Effector memory CD4-positive, alpha-beta T cell (primary cell): ENCODE measurements at places on chromosomes 1 and 21.

GRCh38 chr1:85628791-85629531, 48.4 kb downstream of the CCN1 start:
- no peaks in the 10 kb centered on the region for H3K4me1 ChIP-seq
- no peaks in the 10 kb centered on the region for H3K27me3 ChIP-seq
- H3K4me3 ChIP-seq, result no peak overlapping the region
- no peaks in the 10 kb centered on the region for H3K36me3 ChIP-seq
- no peak for DNase-seq

DNA sequence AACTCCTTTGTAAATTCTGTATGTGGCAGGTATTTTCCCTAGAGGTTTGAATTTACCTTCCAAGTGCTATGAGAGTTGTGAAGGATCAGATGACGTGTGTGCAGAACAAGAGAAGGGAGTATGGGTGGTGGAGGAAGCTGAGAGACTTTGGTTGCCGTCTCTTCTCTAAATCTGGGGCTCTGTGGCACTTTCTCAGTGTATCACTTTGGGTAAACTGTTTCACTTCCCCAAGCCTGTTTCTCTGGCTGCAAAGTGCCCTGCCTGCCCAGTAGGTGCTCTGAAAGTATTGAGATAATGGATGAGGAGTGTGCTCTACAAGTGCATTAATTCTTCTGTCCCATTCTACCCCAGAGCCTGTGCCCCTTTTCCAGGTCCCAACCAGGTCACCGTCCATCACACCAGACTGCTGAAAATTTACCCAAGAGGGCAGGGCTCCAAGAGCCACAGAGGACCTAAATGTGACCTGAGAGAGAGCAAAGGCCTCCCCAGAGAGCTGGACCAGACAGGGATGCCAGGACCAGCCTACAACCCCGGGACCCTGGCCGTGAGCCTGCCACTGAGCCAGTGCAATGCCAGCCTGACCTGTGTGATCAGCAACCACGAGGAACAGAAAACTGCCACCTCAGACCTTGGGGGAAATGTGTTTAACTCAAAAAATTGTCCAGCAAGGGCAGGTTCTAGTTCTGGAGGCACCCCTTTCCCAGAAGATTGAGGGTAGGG, 131.6 kb upstream of the ETV3 start:
- H3K27ac ChIP-seq, result no peak overlapping the region
- H3K4me1 ChIP-seq, result no peaks in the 10 kb centered on the region
- H3K36me3 ChIP-seq, result no peaks in the 10 kb centered on the region
- no peak for DNase-seq

GRCh38 chr1:26305667-26306289, 658 bp downstream of the UBXN11 start:
- H3K27ac ChIP-seq, result peak overlapping the region; percentile 76
- peaks cover 19% of the 10 kb centered on the region for H3K4me1 ChIP-seq
- no peaks in the 10 kb centered on the region for H3K27me3 ChIP-seq
- peak overlapping the region; percentile 71 for H3K4me3 ChIP-seq
- no peak for DNase-seq

- H3K4me3 ChIP-seq, result peak within 1 kb of the TSS; percentile 80
- H3K27me3 ChIP-seq, result no peaks in the 10 kb centered on the region
- H3K36me3 ChIP-seq, result no peaks in the 10 kb centered on the region
- H3K27ac ChIP-seq, result peak within 1 kb of the TSS; percentile 72
Observed at GRCh38 chr1:51519048-51519864, at the start of gene EPS15. EPS15 (minus strand) TSS chr1:51519266; CDS start chr1:51519231, 35 bp downstream.

- no peak overlapping the region for H3K4me3 ChIP-seq
Observed at GRCh38 chr21:42688226-42688840, 34.9 kb downstream of the PDE9A start.

DNA sequence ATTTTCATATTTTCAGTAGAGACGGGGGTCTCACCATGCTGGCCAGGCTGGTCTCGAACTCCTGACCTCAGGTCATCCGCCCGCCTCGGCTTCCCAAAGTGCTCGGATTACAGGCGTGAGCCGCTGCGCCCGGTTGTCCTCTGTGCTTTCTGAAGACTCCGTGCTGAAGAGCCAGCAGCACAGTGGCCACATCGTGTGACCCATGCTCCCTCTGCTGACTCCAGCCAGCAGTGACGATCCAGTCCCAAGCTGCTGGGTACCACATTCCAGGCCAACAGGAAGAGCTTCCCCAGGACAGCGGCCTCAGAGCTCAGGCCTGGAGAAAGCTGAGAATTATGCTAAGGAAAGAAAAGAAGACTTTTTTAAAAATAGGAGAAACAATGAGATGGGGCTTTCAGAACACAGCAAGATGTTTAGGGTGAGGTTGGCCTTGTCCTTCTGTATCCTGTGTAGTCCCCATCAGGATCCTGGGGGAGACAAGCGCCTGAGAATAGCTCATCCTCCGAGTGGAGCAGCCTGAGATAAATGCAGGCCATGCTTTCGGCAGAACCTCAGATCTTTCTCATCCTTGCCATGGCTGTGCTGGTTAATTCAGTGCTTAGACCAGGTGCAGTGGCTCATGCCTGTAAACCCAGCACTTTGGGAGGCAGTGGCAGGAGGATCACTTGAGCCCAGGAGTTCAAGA, 207.1 kb downstream of the SLC35F3 start:
- no peaks in the 10 kb centered on the region for H3K27me3 ChIP-seq
- H3K4me3 ChIP-seq, result no peak overlapping the region
- H3K27ac ChIP-seq, result no peak overlapping the region
- H3K4me1 ChIP-seq, result no peaks in the 10 kb centered on the region
- no peaks in the 10 kb centered on the region for H3K36me3 ChIP-seq
- no peak for DNase-seq

DNA sequence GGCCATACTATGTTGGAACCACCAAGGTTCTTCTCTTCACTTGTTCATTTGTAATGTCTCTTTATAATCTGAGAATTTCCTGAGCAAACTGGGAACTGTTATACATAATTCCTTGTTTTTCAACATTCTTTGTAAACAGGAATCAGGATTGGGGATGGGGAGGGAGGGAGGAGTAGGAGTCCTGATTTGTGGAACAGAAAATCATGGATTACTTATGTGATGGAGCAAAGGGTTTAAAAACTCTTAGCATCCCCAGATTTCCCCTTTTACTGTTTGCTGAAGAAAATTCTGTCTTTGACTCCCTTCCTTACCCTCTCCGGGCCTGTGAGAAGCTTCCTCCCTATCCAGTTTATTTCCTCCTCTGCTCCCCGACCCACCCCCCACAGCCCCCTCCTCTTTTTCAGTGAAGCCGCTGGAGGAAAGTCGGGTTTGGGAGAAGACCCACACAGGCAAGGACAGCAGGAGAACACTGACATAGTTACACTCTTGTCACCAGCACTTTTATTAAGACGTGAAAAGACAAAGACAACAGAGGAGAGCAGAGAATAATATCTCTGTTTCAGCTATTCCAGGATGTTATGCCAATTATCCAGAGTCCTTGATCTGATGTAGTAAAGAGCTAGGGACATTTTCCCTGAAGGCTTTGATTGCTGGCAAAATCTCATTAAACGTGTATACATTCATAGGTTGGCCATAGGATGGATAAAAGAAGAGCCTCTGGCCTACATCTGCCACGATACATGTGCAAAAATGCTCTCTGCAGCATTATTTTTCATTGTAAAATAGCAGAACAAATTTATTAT, 4.6 kb upstream of the NBPF1 start:
- H3K27ac ChIP-seq, result no peak overlapping the region
- H3K4me1 ChIP-seq, result peaks cover 9% of the 10 kb centered on the region
- no peak for DNase-seq
- H3K36me3 ChIP-seq, result peaks cover 10% of the 10 kb centered on the region

GRCh38 chr1:70429219-70429618, 18.2 kb downstream of the CTH start:
- no peaks in the 10 kb centered on the region for H3K4me1 ChIP-seq
- no peak for DNase-seq

GRCh38 chr1:232704256-232704655, 74.3 kb upstream of the SIPA1L2 start:
- H3K4me3 ChIP-seq, result no peak overlapping the region
- no peaks in the 10 kb centered on the region for H3K36me3 ChIP-seq
- no peaks in the 10 kb centered on the region for H3K4me1 ChIP-seq

- H3K4me3 ChIP-seq, result no peak overlapping the region
- no peaks in the 10 kb centered on the region for H3K36me3 ChIP-seq
- H3K27ac ChIP-seq, result no peak overlapping the region
- DNase-seq, result no peak
Observed at GRCh38 chr1:230166366-230167132, 99.5 kb downstream of the GALNT2 start.

DNA sequence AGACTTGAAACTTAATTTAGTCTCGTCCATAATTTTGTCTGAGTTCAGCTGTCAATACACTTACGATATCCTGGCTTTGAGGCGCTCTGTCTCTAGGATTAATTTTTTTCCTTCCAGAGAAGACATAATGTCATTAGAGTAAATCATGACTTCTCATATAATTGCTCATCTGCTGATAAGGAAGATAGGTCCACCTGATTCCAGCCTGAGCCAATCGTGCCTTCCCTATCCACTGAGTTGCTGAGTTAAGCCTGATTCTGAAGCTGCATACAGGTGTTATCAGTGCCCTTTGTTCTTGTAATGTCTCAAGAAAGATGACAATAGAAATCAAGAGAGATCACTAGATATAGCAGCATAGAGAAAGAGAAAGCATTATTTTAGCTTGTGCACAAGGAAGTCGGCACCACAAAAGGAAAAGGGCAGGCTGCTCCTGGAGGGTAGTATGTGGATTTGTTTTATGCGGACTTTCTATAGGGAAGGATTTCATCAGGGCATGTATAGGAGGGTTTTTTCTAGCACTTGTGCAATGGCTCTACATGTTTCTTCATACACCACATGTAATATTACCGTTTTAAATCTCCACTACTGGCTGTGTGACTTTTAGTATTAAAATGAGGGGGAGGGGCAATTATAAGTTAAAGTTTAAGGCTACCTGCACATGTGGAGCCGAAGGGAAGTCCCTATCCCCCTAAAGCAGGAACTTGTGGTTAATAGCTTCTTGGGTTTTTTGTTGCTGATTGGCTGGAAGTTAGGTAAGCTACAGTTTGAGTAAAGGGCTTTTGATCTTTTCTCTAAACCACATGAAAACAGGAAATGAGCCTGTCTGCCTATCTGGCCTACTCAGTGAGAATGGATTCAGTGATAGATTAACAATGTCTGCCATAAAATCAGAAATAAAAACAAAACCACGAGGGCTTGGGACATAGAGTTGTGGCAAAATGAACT, 133.4 kb downstream of the PLPPR5 start:
- H3K4me3 ChIP-seq, result peak overlapping the region; percentile 30
- peak; percentile 29 for DNase-seq
- H3K27me3 ChIP-seq, result no peaks in the 10 kb centered on the region
- peak overlapping the region; percentile 77 for H3K27ac ChIP-seq
- H3K4me1 ChIP-seq, result peaks cover 15% of the 10 kb centered on the region

DNA sequence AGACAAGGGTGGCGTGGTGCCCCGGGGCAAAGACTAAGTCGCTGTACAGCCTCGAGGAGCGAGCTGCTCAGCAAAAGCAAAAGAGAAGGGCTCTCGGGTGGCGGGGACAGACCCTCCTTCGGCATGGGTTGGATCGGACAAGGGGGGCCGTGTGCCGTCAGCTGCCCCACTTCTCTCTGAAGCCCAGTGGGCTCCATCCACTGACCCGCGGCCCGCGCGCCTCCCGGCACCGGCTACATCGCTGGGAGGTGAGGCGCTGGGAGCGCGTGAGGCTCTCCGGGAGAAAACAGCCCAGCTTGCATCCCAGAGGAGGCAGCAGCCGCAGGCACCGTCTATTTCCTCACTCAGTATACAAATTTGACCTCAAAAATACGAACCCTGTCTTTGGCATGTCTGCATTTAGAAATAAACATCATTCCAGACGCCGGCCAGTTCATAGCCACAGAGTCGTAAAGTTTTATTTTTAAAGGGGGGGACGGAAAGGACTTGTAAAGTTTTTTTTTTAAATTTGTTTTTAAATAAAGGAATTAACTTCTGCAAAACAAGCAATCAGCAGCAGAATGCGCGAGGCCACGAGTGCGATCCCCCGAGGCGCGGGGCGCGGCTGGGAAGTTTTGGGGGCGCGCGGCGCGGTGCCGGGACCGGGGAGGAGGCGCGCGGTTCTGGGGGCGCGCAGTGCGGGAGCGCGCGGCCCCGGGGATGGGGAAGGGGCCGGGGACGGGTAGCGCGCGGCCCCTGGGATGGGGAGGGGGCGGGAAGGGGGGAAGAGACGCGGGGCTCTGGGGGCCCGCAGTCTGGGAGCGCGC, 689 bp upstream of the GPR137B start:
- H3K36me3 ChIP-seq, result no peaks in the 10 kb centered on the region
- peaks cover 7% of the 10 kb centered on the region for H3K27me3 ChIP-seq
- no peak for DNase-seq
- peaks cover 15% of the 10 kb centered on the region for H3K4me1 ChIP-seq

GRCh38 chr1:998745-998994, 1.2 kb downstream of the HES4 start:
- H3K4me1 ChIP-seq, result peaks cover 46% of the 10 kb centered on the region
- H3K27me3 ChIP-seq, result peaks cover 65% of the 10 kb centered on the region
- no peak for DNase-seq
- no peak overlapping the region for H3K27ac ChIP-seq
- H3K4me3 ChIP-seq, result no peak overlapping the region

DNA sequence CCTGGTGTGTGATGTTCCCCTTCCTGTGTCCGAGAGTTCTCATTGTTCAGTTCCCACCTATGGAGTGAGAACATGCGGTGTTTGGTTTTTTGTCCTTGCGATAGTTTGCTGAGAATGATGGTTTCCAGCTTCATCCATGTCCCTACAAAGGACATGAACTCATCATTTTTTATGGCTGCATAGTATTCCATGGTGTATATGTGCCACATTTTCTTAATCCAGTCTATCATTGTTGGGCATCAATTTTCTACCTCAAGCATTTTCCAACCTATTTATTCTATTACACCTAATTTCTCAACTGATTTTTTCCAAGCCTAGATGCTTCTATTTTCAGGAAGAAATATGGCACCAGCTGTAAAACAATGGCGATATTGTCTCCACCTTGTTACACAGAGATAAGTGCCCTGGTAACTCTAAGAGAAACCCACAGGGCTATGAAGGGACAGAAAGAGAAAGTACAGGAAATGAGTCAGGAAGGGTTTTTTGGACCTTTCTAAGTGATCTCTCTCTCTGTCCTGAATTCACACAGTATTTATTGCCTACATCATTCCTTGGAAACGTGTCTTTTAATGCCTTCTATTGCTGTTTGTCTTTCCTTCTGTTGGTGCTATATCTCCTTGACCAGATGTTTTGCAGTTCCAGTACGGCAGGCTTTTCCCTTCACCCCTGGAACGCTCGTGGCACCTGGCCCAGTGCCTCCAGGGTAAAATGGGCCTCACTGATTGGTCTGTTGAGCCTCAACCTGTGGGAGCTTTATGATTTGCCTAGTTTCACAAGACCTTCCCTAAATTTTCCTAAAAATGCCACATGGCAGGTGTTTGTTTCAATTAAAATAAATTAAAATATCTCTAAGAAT, 14.6 kb upstream of the JAK1 start:
- no peaks in the 10 kb centered on the region for H3K36me3 ChIP-seq
- no peak for DNase-seq
- no peak overlapping the region for H3K4me3 ChIP-seq

DNA sequence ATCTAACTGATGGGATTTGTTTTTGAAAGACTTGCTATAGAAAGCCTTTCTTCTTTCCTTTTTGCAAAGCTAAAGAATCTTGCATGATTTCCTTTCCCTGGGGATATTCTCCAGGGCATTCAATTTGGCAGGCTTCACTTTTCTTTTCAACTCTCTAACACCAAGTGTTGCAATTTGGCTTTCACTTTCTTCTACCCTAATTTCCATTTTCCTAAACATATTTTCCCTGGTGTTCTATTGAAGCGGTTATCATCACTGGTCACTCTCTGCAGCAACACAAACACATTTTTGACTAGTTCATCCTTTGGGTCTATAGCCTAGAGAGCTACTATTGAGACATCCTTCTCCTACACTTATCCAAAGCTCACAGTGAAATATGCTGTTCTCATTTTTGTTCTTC, 424.5 kb downstream of the NEGR1 start:
- no peak for DNase-seq
- no peaks in the 10 kb centered on the region for H3K36me3 ChIP-seq
- H3K27me3 ChIP-seq, result no peaks in the 10 kb centered on the region
- H3K4me1 ChIP-seq, result no peaks in the 10 kb centered on the region
